ENCODE measurements at places on chromosomes 1 and 21.

GRCh38 chr1:40079774-40080400 lies 17.2 kb downstream of the PPT1 start:
- DNase-seq = no peak

GRCh38 chr1:98478121-98478520 lies 183.4 kb upstream of the SNX7 start:
- no peak for DNase-seq

- no peak for DNase-seq
These were observed 391.9 kb downstream of the LMO4 start for GRCh38 chr1:87720561-87720960.

- DNase-seq = no peak
These were observed 24.6 kb downstream of the NTPCR start for GRCh38 chr1:232974971-232975370.

DNA sequence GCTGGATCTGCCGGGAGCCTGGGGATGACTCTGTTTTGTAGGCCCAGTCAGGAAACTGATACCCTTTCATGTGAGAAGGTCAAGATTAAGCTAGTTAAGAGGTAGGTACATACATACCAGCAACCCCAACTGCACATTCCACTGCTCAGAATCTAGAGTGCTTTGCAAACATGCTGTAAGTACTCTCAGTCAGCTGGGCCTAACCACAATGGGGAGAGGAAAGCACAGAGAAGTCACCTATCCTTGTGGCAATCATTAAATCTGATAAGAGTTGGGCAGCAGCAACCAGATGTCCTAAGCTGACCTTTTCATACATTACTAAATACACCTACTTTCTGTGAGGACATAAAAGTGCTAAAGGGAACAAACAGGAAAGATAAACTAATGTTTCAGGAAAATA lies 2.5 kb downstream of the ETV3 start:
- DNase-seq = no peak

GRCh38 chr1:45718289-45718688 lies 30.3 kb downstream of the TMEM69 start:
- no peak for DNase-seq

GRCh38 chr1:25145775-25146393 lies 86.4 kb downstream of the SYF2 start:
- no peak for DNase-seq

- peak; percentile 70 for DNase-seq
These were observed 74.7 kb downstream of the NTPCR start for GRCh38 chr1:233025157-233025556.

DNA sequence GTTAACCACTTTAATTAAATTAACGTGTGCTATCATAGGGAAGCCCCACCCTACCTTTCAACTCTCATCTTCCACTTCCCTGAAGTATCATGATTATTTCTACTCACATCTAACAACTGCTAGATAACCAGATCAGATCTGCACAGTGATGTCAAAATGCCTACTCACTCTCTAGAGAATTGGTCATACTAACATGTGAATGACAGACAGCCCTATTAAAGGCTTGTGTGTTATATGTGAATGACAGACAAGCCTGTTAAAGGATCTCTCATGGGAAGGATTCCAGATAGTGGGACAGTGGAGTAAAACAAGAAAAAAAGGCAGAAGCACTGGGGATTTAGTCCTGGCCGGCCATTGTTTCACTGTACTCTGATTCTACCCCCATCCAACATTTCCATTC lies 12.6 kb downstream of the VTCN1 start:
- no peak for DNase-seq

DNA sequence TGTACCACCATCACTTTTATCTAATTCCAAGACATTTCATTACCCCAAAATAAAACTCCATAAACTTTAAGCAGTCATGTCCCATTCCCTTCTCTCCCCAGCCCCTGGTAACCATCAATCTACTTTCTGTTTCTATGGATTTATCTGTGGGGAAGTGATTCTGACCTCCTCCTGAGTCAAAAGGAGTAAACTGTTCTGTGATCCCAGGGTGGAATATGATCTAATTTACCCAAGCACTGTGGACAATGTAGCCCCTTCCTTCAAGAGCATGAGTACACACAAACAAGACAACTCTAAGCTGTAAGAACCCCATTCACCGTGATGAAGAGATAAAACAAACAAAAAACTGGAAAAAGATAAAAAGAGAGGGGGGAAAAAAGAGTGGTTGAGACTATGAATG lies 77.9 kb downstream of the PLPP3 start:
- DNase-seq = no peak

DNA sequence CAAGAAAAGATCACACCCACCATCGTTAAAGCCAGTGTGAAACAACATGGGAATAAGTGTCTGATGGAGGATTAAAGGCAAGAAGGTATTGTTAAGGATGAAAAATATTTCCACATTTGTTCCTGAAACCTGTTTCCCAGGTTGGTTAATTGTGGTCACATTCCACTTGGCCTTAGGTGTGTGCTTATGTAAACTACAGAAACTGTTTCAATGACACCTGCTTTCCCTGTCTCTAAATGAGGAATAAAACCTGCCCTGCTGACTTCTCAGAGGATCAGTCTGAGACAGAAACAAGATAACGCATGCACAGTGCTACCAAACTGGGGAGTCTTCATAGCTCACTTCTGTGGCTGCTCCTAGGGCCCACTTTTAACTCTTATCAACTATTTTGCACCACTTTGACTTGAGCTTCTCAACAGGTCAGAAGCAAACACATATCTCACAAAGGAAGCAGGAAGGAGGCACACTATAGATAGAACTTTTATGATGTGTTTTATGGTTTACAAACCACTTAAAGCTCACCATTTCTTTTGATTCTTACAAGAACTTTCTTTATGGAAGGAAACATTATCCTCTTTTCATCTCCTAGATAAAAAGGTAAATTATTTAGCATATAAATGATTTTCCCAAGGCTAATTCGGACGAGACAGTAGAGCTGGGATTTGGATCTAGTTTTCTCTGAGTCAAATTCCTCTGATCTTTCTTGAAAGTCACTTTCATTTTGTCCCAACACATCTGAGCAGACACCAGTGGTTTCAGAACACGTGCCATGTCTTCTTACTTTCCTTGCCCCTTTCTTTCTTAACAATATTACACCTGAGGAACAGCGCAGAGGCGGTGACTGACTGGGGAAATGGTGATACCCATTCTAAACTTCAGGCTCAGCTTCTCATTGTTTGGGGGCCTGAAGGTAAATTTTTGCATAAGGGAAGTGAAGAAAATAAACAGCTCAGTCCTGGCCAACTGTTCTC lies 33.4 kb downstream of the CYP2J2 start:
- peak; percentile 14 for DNase-seq

DNA sequence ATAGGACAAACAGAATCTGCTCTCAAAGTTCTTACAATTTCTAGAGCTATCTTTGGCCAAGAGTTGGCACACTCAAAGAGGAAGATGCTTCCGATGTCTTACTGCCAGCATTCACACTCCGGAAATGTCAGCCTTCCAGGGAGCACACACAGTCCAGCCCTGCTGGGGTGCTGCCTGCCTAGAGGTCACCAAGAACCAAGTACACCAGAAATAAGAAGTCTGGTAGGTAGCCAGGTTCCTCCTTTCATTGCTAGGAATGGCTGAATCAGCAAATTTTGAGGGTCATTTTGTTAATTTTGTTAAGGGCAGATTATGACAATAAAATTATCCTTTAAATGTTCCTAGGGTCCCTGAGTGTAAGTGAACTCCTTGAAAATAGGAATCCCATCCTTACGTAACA lies 77.5 kb downstream of the PLPP3 start:
- DNase-seq = no peak

DNA sequence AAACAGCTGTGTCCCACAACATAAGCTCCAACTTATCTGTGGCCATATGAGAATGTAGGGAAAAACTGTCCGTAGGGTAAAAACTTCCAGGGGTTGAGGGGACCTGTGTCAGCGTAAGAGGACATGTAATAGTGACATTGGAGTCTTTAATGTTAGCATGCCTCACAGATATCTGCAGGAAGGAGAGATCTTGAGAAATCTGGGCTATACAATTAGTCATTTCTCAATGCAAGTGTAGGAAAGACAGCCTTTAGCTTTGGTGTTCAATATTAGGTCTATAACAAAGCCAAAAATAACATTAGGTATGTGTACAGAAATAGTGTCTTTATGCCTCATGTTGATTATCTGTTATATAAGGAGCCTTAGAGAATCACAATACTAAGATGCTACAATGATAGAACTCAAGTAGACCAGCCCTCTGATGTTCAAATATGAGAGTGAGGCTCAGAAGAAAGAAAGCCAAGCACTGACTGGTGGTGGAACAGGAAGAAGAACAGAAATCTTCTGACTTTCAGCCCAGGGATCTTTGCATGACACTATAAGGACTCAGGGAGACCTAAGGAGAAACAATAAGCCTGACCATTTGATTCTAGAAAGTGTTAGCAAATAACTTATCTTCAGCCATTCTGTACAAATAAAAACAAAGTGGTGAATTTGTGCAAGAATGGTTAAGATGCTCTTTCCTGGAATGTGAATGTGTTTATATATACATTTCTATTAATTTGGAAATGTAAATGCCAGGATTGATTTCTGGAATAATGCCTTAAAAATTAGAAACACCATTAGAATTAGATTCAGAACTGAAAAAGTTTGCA lies 152.6 kb downstream of the ZC3H11B start:
- no peak for DNase-seq

GRCh38 chr1:93851327-93851712 lies 27.7 kb downstream of the DNTTIP2 start:
- DNase-seq = no peak

- peak; percentile 78 for DNase-seq
These were observed 55.5 kb downstream of the TGFBR3 start for GRCh38 chr1:91830242-91831131.

DNA sequence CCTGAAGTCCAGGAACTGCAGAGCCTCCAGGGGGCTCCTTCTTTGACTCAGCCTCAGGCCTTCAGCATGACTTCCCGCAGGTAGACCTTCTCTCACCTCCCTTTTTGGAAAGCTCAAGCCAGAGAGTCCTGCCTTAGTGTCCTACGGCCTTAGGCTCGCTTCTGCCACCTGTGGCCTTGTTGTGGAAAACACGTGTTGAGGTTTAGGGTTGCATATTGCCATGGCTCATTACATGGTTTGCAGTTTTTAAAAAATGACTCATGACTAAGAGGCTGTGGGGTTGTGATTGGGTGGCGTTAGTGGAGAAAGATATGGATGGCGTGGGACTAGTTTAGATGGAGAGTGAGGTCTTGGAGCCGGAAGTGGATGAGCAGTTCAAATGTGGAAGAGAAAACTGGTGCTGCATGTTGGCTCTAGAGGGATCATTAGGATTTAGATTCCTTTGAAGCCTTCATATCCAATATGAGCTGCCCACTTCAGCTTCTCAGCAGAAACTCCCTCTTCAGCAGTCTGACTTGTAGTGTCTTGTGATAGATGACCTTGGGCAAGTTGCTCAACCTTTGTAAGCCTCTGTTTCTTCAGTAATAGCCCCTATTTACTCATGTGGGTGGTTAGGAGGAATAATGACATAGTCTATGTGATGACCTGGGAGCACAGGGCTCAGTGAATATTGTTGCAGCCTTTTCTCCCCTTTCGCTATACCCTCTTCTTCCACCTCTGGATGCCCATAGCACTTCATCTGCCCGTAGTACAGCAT lies 6.5 kb upstream of the FGGY start:
- DNase-seq = peak; percentile 61

GRCh38 chr1:87134625-87135328 lies 193.9 kb upstream of the LMO4 start:
- DNase-seq = no peak

DNA sequence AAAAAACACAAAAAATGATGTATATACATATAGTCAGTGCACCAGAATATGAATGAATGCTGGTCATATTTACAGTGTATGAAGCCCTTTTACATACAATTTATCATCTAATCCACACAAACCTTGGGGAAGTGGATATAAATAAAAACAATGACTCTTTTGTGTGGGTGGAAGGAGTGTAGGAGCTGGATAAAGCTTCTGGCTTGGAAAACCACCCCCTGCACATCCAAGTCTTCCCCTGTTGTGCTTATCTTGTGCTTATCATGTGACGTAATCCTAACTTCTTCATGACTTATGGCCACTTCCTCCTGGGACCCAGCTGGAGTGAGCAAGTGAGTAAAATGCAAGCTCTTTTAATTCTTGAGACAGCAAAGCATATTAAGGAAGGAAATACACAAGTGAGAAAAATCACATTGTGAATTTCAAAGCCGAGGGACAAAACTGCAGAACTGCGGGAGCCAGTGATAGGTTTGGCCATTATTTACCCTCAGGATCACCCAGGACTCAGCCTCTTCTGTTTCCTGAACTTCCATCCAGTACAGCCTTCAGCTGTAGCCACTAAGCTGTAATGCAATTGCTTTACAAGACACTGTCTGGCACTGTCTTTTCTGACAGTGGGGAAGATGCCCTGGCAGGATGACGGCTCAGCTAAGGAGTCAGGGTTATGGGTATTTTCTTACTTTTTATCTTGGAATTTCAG lies 104.0 kb upstream of the PPM1J start:
- no peak for DNase-seq

DNA sequence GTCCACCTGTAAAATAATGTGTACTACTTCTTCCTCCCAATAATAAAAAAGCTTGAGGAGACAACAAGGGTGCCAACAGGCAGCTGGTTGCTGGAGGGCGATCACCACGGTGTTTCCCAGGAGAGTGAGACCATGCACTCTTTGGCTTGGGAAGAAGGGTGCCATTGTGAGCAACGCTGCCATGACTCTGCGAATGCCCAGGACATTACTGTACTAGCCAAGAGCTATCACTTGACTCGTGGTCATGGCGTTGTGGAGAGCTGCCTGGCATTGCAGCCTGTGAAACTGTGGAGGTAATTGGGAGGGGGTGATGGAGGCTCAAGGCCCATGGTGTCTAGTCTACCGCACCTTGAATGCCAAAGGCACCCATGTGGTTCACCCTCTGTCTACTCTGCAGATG lies 14.6 kb upstream of the PRMT2 start:
- no peak for DNase-seq

- no peak for DNase-seq
These were observed 63.2 kb downstream of the SRSF11 start for GRCh38 chr1:70284366-70284765.

DNA sequence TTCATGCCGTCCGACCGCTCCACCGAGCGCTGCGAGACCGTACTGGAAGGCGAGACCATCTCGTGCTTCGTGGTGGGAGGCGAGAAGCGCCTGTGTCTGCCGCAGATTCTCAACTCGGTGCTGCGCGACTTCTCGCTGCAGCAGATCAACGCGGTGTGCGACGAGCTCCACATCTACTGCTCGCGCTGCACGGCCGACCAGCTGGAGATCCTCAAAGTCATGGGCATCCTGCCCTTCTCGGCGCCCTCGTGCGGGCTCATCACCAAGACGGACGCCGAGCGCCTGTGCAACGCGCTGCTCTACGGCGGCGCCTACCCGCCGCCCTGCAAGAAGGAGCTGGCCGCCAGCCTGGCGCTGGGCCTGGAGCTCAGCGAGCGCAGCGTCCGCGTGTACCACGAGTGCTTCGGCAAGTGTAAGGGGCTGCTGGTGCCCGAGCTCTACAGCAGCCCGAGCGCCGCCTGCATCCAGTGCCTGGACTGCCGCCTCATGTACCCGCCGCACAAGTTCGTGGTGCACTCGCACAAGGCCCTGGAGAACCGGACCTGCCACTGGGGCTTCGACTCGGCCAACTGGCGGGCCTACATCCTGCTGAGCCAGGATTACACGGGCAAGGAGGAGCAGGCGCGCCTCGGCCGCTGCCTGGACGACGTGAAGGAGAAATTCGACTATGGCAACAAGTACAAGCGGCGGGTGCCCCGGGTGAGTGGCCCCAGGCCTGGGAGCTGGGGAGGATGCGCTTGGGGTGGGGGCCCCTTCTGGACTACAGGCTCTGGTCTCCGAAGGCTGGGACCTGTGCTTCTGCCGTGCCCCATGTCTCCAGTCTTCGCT lies 1.1 kb downstream of the SKI start:
- peak; percentile 47 for DNase-seq
